WTC11 (cell line): ENCODE measurements at places on chromosomes 1 and 21. TPM values are rescaled to one million over a fixed set of nuclear protein-coding genes. Genes with fewer than 3 reads are reported as not detected.

GRCh38 chr1:186497651-186498050, 36.7 kb upstream of the PDC start:
- DNase-seq = no peak

DNA sequence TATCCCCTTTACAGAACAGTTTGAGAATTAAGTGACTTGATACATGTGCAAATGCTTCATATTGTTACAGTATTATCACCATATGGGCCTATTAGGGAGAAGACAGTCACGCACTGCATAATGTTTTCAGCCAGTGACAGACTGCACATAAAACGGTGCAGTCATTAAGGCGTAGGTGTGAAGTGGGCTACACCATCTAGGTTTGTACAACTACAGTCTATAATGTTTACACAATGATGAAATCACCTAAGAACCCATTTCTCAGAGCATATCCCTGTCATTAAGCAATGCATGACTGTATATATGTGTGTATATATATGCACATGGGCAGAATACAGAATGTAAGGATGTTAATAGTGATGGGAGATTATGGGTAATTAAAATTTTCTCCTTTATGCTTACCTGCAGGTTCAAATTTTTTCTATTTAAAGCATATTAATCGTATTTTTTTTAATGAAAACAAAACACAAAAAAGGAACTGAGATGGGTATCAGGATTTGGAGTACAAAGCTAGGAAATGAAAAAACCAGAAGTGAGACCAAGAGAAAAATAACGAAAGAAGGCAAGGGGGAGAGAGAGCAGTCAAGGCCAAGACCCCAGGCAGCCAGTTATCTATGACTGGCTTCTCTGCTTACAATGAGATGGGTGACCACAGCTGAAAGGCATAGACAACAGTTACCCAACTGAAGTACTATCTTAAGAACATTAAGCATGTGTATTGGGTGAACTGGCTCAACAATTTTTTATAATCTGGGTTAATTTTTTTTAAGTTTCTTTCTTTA, 122.9 kb upstream of the DAB1 start:
- no peak for DNase-seq

The LCE3C gene
- total RNA-seq = not detected in 3 replicates

- no peak for DNase-seq
Measured at GRCh38 chr1:239706245-239706892, 320.0 kb downstream of the CHRM3 start.

The OR10Z1 gene
- total RNA-seq = not detected in 3 replicates

DNA sequence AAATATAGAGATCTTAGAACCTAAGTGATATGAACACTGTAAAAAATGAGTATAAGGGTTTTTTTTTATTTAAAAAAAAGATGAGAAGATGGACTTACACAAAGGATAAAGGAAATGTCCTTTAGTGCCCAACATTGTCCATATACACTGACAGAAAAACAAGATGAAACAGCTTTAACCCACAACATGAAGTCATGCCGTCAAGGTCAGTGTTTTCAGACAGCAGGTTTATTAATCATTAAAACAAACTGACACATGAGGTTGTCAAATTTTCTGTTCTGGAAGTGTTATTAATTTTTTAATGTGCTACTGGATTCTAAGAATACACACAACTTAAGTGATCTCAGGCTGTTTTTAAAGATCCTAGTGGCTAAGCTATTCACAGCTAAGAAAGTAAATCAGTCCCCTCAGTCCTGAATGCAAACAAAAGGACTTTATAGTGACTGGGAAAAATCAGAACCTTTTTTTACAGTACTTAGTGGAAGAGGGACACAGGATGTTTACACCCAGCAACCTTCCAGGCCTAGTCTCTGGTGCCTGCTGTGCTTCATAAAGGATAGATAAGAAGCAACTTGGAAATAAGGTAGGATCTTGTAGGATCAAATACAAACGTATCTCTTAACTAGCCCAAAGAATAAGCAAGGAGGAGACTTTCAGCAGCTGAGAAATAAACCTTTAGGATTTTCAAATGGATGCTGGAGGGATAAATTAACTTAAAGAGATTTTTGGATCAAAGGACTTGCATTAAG, 21.9 kb upstream of the PKN2 start:
- no peak for DNase-seq

DNA sequence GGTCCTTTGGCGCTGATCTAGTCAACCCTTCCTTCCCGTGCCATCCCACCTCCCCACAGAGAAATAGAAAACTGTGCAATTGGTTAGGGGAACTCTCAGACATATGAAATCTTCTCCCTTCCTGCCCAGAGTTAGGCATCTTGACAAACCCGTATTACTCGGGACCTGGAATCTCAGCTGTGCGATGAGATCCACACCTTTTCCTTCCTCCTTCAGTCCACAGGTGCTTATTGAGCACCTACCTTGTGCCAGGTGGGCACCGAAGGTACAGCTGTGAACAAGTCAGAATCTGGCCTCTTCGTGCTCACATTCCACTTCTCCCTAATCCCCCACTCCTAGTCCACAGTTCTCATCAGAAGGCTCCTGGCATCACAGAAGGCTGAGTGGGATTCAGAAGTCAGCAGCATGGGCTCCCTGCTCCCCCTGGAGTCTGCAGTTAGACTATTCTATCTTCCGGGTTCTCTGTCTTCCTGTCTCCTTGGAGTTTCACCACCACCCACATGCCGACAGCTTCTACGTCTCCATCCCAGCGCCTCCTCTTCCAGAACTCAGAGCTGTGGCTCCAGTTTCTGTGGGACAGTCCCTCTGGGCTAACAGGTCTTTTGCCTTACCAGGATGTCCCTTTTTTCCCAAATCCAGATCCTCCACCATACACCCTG, 23.0 kb downstream of the KNCN start:
- no peak for DNase-seq

DNA sequence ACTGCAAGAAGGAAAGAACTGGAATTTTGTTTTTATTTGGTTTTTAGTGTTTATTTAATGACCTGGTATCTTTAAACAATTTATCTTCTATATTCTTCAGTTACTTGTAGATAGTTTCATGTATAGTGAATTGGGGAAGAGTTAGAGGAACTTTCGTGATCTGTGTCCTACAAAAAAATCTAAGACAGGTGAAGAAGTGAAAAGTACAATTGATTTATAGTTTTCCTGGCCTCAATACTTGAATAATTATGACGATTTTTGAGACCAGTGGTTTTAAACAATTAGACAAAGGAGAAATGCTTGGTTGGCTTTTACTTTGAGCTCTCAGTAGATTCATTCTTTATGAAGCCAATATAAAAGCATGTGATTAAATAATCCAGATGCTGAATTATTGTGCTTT, 7.5 kb downstream of the MIER1 start:
- no peak for DNase-seq

The FOXO6 gene
- 5.4 to 7.4 TPM (median 7.0 TPM) in 3 replicates for total RNA-seq

DNA sequence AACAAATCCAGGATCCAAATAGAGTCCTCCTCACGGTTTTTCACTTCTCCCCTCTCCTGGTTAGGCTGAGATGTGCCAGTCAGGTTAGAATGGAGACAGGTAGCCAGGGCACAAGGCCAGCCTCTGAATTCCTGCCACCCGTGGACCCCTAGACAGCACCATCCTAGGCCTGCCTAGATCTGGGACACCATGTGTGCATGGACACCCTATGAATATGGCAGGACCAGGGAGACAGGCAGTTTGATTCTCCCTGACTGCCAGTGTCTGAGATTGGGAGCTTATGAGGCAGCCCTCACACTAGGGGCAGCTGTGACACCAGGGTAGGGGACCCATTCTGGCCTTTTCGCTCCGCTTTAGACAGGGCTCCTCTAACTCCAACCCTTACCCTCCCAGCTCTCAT, 7.5 kb downstream of the AVPR1B start:
- no peak for DNase-seq

GRCh38 chr1:22949822-22950331, 22.8 kb downstream of the LACTBL1 start:
- DNase-seq = no peak

- DNase-seq = no peak
Measured at GRCh38 chr1:69766431-69767180, 198.9 kb downstream of the LRRC7 start.

DNA sequence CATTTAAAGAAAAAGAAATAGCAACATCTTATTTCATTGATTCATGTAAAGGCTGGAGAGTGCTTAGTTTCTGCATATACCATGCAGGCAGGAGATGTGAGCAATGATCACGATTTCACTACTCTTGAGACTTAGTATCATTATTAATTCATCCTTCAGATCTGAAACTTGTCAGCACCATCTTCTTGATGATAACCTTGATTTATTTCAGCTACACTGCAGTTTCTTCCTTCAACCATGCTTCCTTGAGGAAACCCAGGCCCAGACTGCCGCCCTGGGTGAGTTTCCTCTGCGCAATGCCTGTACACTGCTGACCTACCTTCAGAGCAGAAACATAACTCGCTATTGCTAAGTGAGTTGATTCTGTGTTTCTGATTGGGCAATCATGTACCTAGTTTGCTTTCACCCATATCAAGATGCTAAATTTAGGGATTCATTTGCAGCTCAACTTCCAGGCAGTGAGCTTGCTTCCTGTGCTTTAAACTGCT, 13.5 kb upstream of the BCL10 start:
- DNase-seq = no peak

DNA sequence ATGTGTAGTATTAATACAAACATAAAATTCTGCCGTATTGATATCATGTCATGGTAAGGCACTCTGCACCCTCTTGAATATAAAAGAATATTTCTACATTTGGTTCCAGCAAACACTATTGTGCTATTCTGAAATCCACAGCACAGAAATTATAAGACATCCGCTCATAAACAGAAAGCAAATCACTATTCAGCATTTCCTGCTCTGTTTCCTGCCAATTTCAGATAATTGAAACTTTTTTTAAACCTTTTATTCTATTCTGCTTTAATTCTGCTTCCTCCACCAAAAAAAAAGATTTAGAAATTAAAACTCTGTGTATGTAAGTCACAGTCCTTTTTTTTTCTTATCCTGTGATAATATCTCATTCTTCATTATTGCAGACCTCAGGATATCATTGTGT, 39.6 kb upstream of the PLEKHO1 start:
- no peak for DNase-seq

The HES2 gene
- 1.9 to 2.7 TPM (median 1.9 TPM) in 3 replicates for total RNA-seq

The LCE1E gene
- total RNA-seq = not detected in 3 replicates

The IL20 gene
- total RNA-seq = not detected in 3 replicates

The LORICRIN gene
- not detected in 3 replicates for total RNA-seq

DNA sequence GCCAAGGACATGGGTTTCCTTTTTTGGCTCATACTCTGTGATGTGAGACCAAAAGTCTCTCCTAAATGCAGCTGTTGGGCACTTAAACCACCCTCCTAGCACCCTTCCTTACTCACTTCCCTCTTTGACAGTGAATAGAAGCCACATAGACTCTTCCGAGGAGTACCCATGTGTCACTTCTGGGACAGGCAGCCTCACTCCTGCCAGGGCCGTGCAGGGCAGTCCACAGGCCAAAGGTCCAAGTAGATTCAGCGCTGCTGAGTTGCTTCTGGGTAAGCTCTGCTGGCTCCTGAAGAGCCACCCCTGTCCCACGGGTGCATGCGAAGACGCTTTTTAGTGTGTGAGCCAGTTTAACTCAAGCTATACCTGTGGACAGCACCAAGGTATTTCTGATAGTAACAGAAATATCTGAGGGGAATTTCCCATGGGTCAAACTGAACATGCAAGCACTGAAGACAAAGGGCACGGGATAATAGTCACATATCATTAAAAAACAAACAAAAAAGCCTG, 36.8 kb upstream of the BMP8B start:
- DNase-seq = no peak

GRCh38 chr1:47238935-47239592, 7.0 kb upstream of the TAL1 start:
- no peak for DNase-seq

- no peak for DNase-seq
Measured at GRCh38 chr1:94560333-94560732, 18.8 kb upstream of the F3 start.

GRCh38 chr1:93443454-93443853, 4.5 kb upstream of the FNBP1L start:
- no peak for DNase-seq

GRCh38 chr1:245986404-245987218, 520.5 kb downstream of the SMYD3 start:
- DNase-seq = no peak
